ENCODE measurements at places on chromosomes 1 and 21.

DNA sequence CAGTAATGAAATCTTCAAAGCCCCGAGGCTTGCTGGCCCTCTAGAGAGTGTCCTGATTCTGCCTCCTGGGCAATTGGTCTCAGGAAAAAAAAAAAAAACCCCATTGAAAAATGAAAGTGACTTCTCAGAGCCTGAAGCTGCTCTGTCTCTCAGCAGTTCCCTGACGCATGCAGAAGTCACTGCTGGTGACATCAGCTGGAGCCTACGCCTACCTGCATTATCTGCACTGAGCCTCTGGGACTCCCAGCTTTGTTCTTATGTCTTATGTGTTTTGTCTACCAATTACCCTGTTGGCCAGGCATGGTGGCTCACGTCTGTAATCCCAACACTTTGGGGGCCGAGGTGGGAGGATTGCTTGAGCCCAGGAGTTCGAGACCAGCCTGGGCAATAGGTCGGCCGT lies 10.1 kb upstream of the SLC25A33 start:
- no peak for DNase-seq

DNA sequence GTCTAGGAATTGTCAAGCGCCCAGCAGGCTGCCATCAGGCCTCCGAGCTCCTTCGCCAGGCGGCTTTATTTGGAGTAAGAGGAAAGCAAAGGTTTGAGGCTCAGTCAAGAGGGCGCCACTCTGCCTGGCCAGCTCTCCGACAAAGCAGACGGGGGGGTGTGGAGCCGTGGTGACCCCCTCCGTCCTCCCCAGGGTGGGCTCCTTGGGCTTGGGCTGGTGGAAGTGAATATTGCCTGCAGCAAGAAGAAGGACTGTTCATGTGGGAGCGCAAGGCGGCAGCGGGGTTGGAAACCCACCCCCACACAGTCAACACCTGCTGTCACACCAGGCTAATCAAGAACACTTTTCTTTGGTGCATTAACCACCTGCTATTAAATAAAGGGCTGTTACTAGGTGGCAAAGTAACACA lies 14.6 kb downstream of the EPHX1 start:
- DNase-seq = peak; percentile 87

DNA sequence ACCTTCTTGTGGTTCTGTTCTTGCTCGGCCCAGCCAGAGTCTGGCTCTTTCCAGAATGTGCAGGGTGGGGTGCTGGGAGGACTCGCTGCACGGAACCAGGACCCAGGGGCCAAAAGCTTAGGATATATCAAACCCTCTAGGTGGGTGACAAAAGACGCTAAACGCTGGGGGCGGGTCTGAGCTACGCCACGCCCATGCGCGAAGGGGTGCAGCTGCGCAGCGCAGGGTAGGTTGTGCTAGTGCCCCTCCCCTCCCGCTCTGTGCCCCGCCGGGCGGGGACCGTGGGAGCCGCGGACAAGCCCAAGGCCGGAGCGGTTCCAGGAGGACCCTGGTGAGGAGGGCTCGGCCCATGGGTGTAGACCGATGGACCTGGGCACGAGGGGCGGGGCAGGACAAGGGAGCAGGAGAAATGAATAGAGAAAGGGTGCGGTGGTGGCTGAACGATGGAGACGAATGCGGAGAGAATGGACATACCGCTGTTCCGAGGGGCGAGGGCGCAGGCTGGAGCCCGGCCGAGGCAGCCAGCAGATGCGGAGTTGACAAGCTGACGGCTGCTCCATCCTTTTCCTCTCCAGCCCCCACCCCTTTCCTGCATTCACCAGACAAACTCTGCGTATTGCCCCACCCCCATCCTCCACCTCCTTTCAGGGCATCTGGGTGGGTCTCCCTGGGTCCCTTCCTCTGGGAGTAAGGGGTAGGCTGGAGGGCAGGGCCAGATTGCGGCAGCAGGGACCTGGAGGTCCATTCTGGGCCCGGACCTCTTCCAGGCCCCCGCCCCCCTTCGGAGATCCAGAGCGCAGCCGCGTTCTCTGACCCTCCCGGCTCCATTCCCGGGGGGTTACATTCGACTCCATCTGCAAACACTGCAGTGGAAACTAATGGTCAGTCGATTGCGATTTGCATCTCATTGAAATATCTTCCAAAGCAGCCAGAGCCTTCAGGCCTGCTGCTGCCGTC lies at the start of gene RUSC1:
RUSC1 (plus strand) TSS at position 234 of the 957 bp plus-strand sequence. CDS start 880 bp downstream, outside the sequence.
- peak; percentile 88 for DNase-seq

GRCh38 chr1:25795946-25796810 lies 3.8 kb upstream of the SELENON start:
- DNase-seq = no peak

- no peak for DNase-seq
Observed at GRCh38 chr1:185860859-185861258, 126.7 kb downstream of the HMCN1 start.

Measured in NCI-H1105 treated with DMSO at 0.1 percent for 48 hours (cell line).